Neural progenitor cell (in vitro differentiated cells): ENCODE measurements at places on chromosomes 4 and X. TPM values are rescaled to one million over a fixed set of nuclear protein-coding genes. Genes with fewer than 3 reads are reported as not detected.

The GATA1 gene
- total RNA-seq, result not detected in 2 replicates

The TLR8 gene
- not detected in 2 replicates for total RNA-seq

The AKAP14 gene
- total RNA-seq, result not detected in 2 replicates

The ARHGEF9 gene
- 49.7 and 53.0 TPM in 2 replicates for total RNA-seq

The PCDH11X gene
- 21.0 and 27.1 TPM in 2 replicates for total RNA-seq

The IBSP gene
- not detected in 2 replicates for total RNA-seq

The PLP1 gene
- total RNA-seq, result 106 and 107 TPM in 2 replicates

The MCTS1 gene
- 27.2 and 29.9 TPM in 2 replicates for total RNA-seq

The NPY5R gene
- total RNA-seq, result 1.1 and 1.3 TPM in 2 replicates

The SPARCL1 gene
- total RNA-seq, result 0.43 TPM in 1 of 2 replicates, not detected in the other
